Uterus (tissue), 4 donors: ENCODE measurements at places on chromosomes 3 and 15.
A peak's percentile ranks its signal among the peaks of the same experiment; 100 is the strongest.

GRCh38 chr15:81886591-81886990 lies 159.2 kb downstream of the MEX3B start:
- peaks cover 4% of the 10 kb centered on the region for H3K4me1 ChIP-seq
- H3K27me3 ChIP-seq: no peaks in the 10 kb centered on the region
- H3K36me3 ChIP-seq: no peaks in the 10 kb centered on the region
- H3K4me3 ChIP-seq: no peak overlapping the region

- no peak overlapping the region for H3K27ac ChIP-seq
- H3K4me3 ChIP-seq: no peak overlapping the region
- H3K36me3 ChIP-seq: no peaks in the 10 kb centered on the region
- H3K4me1 ChIP-seq: no peaks in the 10 kb centered on the region
- H3K27me3 ChIP-seq: no peaks in the 10 kb centered on the region
Measured at GRCh38 chr3:44363591-44363990, 25.0 kb downstream of the TCAIM start.

GRCh38 chr15:39393575-39394335 lies 187.1 kb upstream of the THBS1 start:
- H3K27me3 ChIP-seq: no peaks in the 10 kb centered on the region
- H3K4me1 ChIP-seq: no peaks in the 10 kb centered on the region
- H3K27ac ChIP-seq: no peak overlapping the region
- no peaks in the 10 kb centered on the region for H3K36me3 ChIP-seq

DNA sequence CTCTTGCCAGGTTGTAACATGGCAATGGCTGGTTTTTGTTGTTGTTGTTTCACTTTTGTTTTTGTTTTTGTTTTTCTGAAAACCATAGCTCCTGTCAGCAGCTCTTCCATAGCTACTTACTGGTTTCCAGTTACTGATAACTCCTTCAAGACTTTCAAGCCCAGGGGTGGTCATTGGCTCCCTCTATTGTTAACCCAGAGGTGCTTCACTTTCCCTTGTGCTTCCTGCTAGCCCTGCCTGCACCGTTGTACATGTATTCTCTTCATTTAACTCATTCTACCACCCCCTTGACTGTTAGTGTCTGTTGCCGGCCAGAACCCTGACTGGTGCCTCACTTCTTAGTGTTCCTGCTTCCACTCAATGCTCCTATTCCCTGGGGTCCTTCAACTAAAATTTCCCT lies 4.2 kb upstream of the TRAT1 start:
- H3K4me3 ChIP-seq: no peak overlapping the region
- H3K4me1 ChIP-seq: no peaks in the 10 kb centered on the region
- no peak for DNase-seq
- H3K36me3 ChIP-seq: no peaks in the 10 kb centered on the region
- H3K27ac ChIP-seq: no peak overlapping the region
- no peaks in the 10 kb centered on the region for H3K27me3 ChIP-seq

DNA sequence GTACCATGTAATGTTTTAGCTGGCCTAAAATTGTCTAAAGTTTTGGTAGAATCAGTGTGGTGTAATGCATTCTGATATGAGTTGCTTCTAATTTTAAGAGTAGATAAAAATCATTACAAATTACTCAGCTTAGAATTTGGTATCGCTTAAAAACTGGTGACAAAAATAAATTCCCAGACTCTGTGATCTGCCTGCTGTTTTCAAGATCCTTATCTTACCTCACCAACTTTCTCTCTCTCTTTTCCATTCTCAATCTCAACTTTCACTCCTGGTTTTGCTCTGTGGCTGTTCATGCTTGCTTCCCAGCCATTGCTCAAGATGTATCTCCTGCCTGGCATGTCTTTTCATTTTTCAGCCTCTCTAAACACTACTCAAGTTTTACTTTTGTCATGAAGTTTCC lies 45.7 kb downstream of the TCF12 start:
- H3K36me3 ChIP-seq: no peaks in the 10 kb centered on the region
- H3K27me3 ChIP-seq: no peaks in the 10 kb centered on the region
- no peak overlapping the region for H3K27ac ChIP-seq
- peaks cover 4% of the 10 kb centered on the region for H3K4me1 ChIP-seq
- no peak overlapping the region for H3K4me3 ChIP-seq

- peaks cover 26% of the 10 kb centered on the region for H3K4me1 ChIP-seq
- DNase-seq: no peak
- H3K4me3 ChIP-seq: no peak overlapping the region
- H3K36me3 ChIP-seq: no peaks in the 10 kb centered on the region
- H3K27me3 ChIP-seq: no peaks in the 10 kb centered on the region
- H3K27ac ChIP-seq: peak overlapping the region; percentile 94
Measured at GRCh38 chr15:67135494-67135893, 70.1 kb downstream of the SMAD3 start.

DNA sequence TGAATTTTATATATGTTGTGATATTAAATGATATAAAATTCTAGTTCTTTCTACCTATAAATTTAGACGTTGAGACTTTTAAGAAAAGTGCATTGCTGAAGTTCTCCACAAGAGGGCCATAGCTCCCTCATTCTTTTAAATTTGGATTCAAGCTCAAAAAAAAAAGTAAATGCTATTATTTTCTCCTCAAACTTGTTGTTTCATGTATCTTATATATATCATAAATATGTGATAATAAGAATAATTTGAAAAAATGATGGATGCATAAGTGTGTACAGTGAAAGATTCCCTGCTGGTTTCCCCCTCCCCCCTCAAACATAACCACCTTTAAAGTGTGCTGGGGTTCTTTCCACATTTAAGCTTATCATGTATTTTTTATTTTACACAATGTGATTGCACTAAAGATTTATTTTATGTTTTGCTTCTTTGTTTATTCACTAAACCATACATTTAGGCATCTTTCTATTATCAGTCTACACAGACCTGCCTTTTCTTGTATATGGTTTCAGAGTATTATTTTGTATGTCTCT lies 769.4 kb upstream of the GOLIM4 start:
- H3K4me3 ChIP-seq: no peak overlapping the region
- H3K36me3 ChIP-seq: no peaks in the 10 kb centered on the region
- no peaks in the 10 kb centered on the region for H3K4me1 ChIP-seq
- H3K27ac ChIP-seq: no peak overlapping the region
- H3K27me3 ChIP-seq: no peaks in the 10 kb centered on the region
- DNase-seq: no peak

- no peak overlapping the region for H3K27ac ChIP-seq
- no peaks in the 10 kb centered on the region for H3K4me1 ChIP-seq
- DNase-seq: no peak
- H3K4me3 ChIP-seq: no peak overlapping the region
Measured at GRCh38 chr15:51302480-51302879, 35.9 kb downstream of the CYP19A1 start.

DNA sequence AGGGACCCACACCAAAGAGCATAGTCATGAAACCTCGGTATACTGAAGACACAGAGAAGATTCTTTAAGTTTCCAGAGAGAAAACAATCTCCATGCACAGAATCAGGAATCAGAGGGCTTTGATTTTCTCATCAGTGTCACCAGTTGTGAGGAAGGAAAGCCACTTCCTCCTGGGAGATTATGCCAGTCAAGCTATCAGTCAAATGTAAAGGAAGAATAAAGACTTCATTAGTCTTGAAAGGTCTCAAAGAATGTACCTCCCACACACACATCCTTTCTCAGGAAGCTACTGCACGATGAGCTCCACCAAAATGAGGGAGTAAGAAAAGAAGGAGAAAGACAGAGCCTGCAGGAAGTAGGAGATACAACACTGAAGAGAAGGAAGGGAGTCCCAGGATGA lies 486.3 kb downstream of the SHQ1 start:
- no peaks in the 10 kb centered on the region for H3K4me1 ChIP-seq
- DNase-seq: no peak
- H3K36me3 ChIP-seq: no peaks in the 10 kb centered on the region
- H3K27ac ChIP-seq: no peak overlapping the region

- H3K27me3 ChIP-seq: no peaks in the 10 kb centered on the region
- no peak overlapping the region for H3K27ac ChIP-seq
- H3K36me3 ChIP-seq: no peaks in the 10 kb centered on the region
- no peaks in the 10 kb centered on the region for H3K4me1 ChIP-seq
Measured at GRCh38 chr3:194079702-194080172, 56.2 kb upstream of the HES1 start.

DNA sequence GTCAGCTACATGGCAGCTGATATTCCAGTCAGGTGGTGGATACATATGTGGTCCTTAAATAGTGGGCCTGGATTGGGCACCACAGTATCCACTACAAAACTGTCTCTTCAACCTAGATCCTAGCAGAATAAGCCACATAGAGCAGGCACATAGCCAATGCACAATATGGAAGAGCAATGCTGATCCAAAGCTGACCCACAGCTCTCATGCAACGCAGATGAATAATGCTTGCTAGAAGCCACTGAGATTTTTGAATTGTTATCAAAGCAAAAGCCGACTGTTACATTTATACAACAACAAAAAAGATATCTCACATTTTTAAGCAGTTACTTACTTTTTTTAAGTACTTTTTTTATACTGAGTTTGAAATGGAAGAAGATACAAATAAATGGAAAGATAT lies 11.2 kb downstream of the CNTN3 start:
- H3K36me3 ChIP-seq: no peaks in the 10 kb centered on the region
- no peak overlapping the region for H3K27ac ChIP-seq
- H3K4me1 ChIP-seq: no peaks in the 10 kb centered on the region
- no peak overlapping the region for H3K4me3 ChIP-seq
- no peak for DNase-seq
- no peaks in the 10 kb centered on the region for H3K27me3 ChIP-seq

DNA sequence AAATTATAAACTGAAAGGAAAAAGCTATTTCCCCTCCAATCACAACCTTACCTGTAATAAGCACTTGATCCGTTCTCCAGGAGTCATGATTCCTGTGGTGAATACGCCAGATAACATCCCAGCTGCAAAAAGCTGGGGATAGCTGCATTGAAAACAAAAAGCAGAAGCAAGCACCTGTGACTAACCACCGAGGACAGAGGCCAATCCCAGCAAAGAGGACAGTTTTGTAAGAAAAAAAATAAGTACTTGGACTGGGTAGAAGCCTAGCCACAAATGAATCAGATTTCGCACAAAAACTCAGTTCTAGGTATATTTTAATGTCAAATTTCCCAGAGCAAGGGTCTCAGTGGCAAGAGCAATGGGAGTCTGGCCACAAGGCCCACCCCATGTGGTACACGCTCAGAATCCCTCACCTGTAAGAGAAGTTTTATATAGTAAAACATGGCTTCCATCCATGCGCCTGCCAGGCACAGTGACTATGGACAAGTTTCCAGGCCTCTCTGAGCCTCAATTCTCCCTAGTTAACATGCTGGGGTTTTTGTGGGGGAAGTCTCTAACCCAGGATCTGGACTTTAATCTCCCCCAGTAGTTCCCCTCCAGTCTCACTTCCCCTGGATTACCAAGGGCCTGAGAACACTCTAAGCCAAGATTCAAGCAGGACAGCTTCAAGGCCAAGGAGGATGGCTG lies 19.2 kb downstream of the SLC25A20 start:
- no peaks in the 10 kb centered on the region for H3K4me1 ChIP-seq
- no peaks in the 10 kb centered on the region for H3K36me3 ChIP-seq
- no peak overlapping the region for H3K27ac ChIP-seq
- no peak overlapping the region for H3K4me3 ChIP-seq

DNA sequence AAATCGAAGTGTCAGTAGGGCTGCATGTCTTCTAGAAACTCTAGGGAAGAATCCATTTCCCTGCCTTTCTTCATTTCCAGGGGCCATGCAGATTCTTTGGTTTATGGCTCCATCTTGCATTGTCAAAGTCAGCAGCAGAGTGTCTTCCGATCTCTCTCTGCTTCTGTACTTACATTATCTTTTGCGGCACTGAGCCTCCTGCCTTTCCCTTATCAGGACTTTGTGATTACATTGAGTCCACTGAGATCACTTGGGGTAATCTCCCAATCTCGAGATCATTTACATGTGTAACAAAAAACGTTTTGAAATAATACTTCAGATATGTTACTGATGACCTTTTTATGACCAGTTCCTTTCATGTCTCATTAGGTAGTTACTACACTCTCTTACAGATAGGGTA lies 695.9 kb downstream of the NSUN3 start:
- no peak overlapping the region for H3K27ac ChIP-seq
- H3K36me3 ChIP-seq: no peaks in the 10 kb centered on the region
- no peaks in the 10 kb centered on the region for H3K4me1 ChIP-seq

- H3K27me3 ChIP-seq: no peaks in the 10 kb centered on the region
- H3K4me3 ChIP-seq: no peak overlapping the region
- no peaks in the 10 kb centered on the region for H3K36me3 ChIP-seq
- DNase-seq: no peak
- no peaks in the 10 kb centered on the region for H3K4me1 ChIP-seq
Measured at GRCh38 chr3:153373606-153374005, 211.6 kb downstream of the RAP2B start.

GRCh38 chr15:90680371-90680935 lies 36.7 kb upstream of the BLM start:
- H3K4me3 ChIP-seq: no peak overlapping the region
- peak; percentile 54 for DNase-seq
- H3K27ac ChIP-seq: peak overlapping the region; percentile 77
- no peaks in the 10 kb centered on the region for H3K27me3 ChIP-seq

DNA sequence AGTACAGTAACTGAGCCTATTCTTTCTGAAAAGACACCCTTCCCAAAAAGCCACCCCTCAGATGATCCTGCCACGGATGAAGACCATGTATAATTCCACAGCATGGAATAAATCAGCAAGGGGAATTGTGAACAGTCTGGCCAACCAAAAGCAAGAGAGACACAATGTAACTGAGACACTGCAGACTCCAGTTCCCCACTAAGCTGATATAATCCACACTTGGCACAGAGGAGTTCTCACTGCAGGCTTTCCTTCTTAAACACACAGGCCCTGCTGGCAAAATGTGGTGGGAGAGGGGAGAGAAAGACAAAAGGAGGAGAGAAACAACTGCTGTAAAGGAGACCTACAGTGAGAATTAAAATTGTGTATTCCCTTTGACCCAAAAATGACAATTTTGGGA lies 12.7 kb downstream of the GPR156 start:
- H3K4me1 ChIP-seq: no peaks in the 10 kb centered on the region
- no peaks in the 10 kb centered on the region for H3K27me3 ChIP-seq
- no peak for DNase-seq
- H3K27ac ChIP-seq: no peak overlapping the region

DNA sequence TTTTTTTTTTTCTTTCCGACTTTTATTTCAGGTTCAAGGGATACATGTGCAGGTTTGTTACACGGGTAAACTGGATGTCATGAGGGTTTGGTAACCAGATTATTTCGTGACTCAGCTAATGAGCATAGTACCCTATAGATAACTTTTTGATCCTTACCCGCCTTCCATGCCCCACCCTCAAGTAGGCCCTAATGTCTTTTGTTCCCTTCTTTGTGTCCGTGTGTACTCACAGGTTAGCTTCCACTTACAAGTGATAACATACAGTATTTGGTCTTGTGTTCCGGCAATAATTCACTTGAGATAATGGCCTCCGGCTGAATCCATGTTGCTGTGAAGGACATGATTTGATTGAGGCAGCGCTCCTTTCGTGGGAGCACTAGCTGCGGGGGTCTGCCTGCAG lies 402.8 kb upstream of the SGO1 start:
- H3K36me3 ChIP-seq: no peaks in the 10 kb centered on the region
- no peak overlapping the region for H3K27ac ChIP-seq
- no peaks in the 10 kb centered on the region for H3K27me3 ChIP-seq
- no peaks in the 10 kb centered on the region for H3K4me1 ChIP-seq
